Thyroid gland (tissue), 4 donors: ENCODE measurements at places on chromosomes 7 and 10. TPM values are rescaled to one million over a fixed set of nuclear protein-coding genes. Genes with fewer than 3 reads are reported as not detected.

The SLC29A3 gene
- total RNA-seq: 8.2 TPM

The ZNF727 gene
- total RNA-seq: 2.3 TPM

- H3K27ac ChIP-seq: no peak overlapping the region
- peak; percentile 51 for DNase-seq
Measured at GRCh38 chr10:43026039-43026973, 50.6 kb upstream of the RET start.

DNA sequence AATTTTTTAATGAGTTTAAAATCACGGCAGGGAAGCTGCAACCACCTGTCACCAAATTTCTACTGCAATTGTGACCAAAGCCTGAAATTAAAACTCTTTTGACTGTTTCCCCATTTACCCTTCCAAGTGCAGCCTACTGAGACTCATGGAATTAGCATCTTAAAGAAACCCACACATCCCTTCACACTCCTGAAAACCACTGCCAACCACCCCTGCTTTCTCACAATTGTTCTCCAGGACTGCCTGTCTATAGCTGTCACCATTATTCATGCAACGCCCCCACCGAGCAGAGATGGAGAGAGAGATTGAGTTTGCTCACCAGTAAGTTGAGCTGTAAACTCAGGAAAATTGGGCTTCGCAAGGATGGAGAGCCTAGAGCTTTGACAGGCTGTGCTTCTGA, 383.8 kb upstream of the SORCS1 start:
- DNase-seq: no peak
- H3K4me3 ChIP-seq: no peak overlapping the region
- H3K36me3 ChIP-seq: no peaks in the 10 kb centered on the region
- H3K27ac ChIP-seq: no peak overlapping the region
- H3K27me3 ChIP-seq: no peaks in the 10 kb centered on the region

The MEIG1 gene
- not detected for total RNA-seq

The OR9A2 gene
- total RNA-seq: not detected

- no peak for DNase-seq
- H3K4me3 ChIP-seq: no peak overlapping the region
- H3K27me3 ChIP-seq: no peaks in the 10 kb centered on the region
- H3K27ac ChIP-seq: no peak overlapping the region
- no peaks in the 10 kb centered on the region for H3K36me3 ChIP-seq
- no peaks in the 10 kb centered on the region for H3K4me1 ChIP-seq
Measured at GRCh38 chr7:123538897-123539296, 4.5 kb upstream of the IQUB start.

GRCh38 chr10:79168210-79168609, 99.4 kb downstream of the ZMIZ1 start:
- no peaks in the 10 kb centered on the region for H3K27me3 ChIP-seq
- no peak overlapping the region for H3K27ac ChIP-seq
- no peak overlapping the region for H3K4me3 ChIP-seq
- H3K4me1 ChIP-seq: peaks cover 17% of the 10 kb centered on the region
- no peak for DNase-seq

DNA sequence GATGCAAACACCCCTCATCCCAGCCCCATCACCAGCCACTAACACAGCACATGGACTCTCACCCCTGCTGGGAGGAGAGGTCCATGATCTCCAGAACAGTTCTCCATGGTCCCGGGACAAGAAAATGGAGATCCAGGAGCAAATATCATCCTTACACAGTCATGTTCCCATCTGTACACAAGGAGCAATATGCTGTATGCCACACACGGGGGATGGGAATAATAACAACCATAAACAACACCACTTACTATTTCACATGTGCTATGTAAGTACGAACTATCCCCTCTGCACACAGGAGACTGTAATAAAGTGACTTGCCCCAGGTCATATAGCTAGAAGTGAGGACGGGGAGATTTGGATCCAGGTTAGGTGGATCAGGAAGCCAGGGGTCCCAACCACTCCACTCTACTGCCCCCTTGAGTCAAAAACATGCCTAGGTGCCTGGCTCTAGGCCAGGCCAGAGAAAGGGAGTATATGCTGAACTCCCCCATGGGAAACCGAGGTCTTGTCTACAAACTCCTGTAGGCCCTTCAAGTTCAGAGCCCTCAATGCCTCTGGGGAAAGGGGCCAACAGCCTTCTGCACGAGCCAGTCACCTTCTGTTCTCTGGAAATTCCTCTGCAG, 34.1 kb downstream of the LRRC20 start:
- H3K27me3 ChIP-seq: no peaks in the 10 kb centered on the region
- H3K4me3 ChIP-seq: no peak overlapping the region
- no peaks in the 10 kb centered on the region for H3K4me1 ChIP-seq
- no peak overlapping the region for H3K27ac ChIP-seq
- H3K36me3 ChIP-seq: no peaks in the 10 kb centered on the region

The AGBL3 gene
- total RNA-seq: 3.8 TPM

The PNLIP gene
- not detected for total RNA-seq

GRCh38 chr7:15801551-15801950, 115.1 kb upstream of the MEOX2 start:
- H3K4me1 ChIP-seq: no peaks in the 10 kb centered on the region
- no peaks in the 10 kb centered on the region for H3K27me3 ChIP-seq
- H3K36me3 ChIP-seq: no peaks in the 10 kb centered on the region
- H3K4me3 ChIP-seq: no peak overlapping the region

The TMEM140 gene
- 12.8 TPM for total RNA-seq

GRCh38 chr10:132910901-132911785, 31.2 kb downstream of the CFAP46 start:
- no peak overlapping the region for H3K4me3 ChIP-seq
- no peaks in the 10 kb centered on the region for H3K27me3 ChIP-seq
- H3K4me1 ChIP-seq: peaks cover 2% of the 10 kb centered on the region

The MRLN gene
- not detected for total RNA-seq

The FLNC gene
- total RNA-seq: 8.4 TPM

DNA sequence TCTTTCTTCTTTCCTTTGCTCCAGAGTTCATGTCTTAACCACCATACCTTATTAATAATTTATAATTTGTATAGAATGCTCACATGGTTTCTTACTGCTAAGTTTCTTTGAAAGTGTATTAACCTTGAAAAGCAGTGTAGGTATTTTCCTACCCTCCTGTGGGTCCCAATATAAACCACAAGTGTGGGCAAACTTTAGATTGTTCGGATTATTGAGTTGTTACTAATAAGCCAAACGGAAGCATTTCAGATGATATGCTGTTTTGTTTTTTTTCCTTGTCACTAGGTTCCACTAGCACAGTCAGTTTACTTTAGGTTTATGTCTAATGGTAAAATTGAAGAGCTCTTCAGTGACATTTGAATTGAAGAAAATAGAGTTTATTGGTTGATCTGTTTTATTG, 10.2 kb downstream of the SSBP1 start:
- H3K27ac ChIP-seq: no peak overlapping the region
- DNase-seq: no peak
- no peaks in the 10 kb centered on the region for H3K4me1 ChIP-seq
- H3K4me3 ChIP-seq: no peak overlapping the region

GRCh38 chr10:109467551-109467950, 455.8 kb downstream of the XPNPEP1 start:
- H3K27ac ChIP-seq: no peak overlapping the region
- no peak for DNase-seq
- H3K27me3 ChIP-seq: no peaks in the 10 kb centered on the region
- H3K36me3 ChIP-seq: no peaks in the 10 kb centered on the region
- no peaks in the 10 kb centered on the region for H3K4me1 ChIP-seq
